ENCODE measurements at places on chromosomes 13 and 19. TPM values are rescaled to one million over a fixed set of nuclear protein-coding genes. Genes with fewer than 3 reads are reported as not detected.

GRCh38 chr13:33583398-33583797, 234.6 kb upstream of the RFC3 start:
- no peak for DNase-seq

- DNase-seq, result no peak
Measured at GRCh38 chr13:73674570-73674969, 459.6 kb downstream of the KLF12 start.

GRCh38 chr19:38387550-38388348, at the start of gene GGN:
Gene GGN (minus strand): TSS chr19:38388034. CDS start chr19:38387261, 773 bp downstream.
- peak; percentile 87 for DNase-seq

DNA sequence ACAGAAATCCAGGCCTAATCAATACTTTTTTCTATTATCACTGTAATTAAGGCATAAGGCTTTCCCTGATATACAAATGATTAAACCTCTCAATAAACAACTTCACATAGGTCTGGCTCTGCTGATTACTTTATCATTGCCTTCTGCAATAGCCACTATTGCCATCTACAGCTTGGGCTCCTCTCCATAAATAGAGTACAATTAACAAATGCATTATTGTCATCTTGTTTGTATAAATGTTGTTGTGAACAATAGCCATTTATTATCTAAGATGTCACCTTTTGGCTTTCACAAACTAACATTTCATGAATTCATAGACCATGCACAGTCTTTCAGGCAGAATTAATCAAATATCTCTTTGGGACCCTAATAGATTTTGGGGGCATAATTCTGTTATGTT, 53.3 kb downstream of the NHLRC3 start:
- no peak for DNase-seq

- DNase-seq, result peak; percentile 75
Measured at GRCh38 chr19:7293762-7294557, at the start of gene INSR. Gene INSR (minus strand): TSS chr19:7294414. CDS start chr19:7293891, 523 bp downstream.

Gene SHISA2
- total RNA-seq, result 0.69 TPM

Gene CLEC17A
- total RNA-seq, result 0.26 TPM

DNA sequence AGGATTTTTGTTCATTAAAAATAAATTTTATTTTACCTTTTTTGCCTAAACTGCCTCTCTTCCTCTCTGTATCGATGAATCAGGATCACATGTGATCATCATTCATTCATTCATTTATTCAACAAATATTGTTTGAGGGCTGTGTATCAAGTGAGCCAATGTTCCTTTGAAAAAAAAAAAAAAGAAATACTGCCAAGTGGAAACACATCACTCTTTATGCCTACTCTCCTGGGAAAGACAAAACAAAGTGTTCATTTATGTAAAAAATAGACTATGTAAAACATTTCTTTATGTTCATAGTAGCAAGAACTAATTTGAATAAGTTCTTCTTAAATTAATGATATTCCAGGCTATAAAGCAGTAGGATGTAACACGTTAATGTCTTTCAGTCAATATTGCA, 233.1 kb downstream of the POSTN start:
- DNase-seq, result no peak

GRCh38 chr13:110227864-110228643, 78.9 kb downstream of the COL4A1 start:
- no peak for DNase-seq

- DNase-seq, result no peak
Measured at GRCh38 chr13:54536112-54536511, 1507.5 kb downstream of the OLFM4 start.

All from activated naive CD4-positive, alpha-beta T cell treated with anti-CD3 and anti-CD28 coated beads for 36 hours (primary cell).